ENCODE measurements at places on chromosomes 2 and 18.
A peak's percentile ranks its signal among the peaks of the same experiment; 100 is the strongest.

- DNase-seq, result no peak
These were observed 25.8 kb downstream of the PTPN18 start for GRCh38 chr2:130381619-130382018.

- no peak for DNase-seq
These were observed 144.2 kb downstream of the WDR7 start for GRCh38 chr18:56795381-56795780.

- DNase-seq, result no peak
These were observed 52.9 kb downstream of the ADI1 start for GRCh38 chr2:3466482-3466863.

- DNase-seq, result no peak
These were observed 44.3 kb upstream of the TMEM87B start for GRCh38 chr2:112010751-112011150.

- no peak for DNase-seq
These were observed 344.6 kb upstream of the CHAC2 start for GRCh38 chr2:53422979-53423378.

DNA sequence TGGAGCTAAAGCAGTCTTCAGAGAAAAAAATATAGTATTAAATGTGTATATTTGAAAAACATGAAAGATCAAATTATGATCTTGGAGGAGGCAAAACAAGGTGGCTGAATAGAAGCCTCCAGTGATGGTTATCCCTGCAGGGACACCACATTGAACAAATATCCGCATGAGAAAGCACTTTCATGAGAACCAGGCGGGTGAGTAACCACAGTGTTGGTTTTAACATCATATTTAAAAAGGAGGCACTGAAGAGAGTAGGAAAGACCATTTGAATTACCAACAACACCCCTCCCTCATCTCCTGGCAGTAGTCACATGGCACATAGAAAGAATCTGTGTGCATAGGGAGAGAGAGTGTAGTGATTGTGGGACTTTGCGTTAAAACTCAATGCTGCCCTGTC is 759.6 kb upstream of the NRXN1 start:
- DNase-seq, result no peak

DNA sequence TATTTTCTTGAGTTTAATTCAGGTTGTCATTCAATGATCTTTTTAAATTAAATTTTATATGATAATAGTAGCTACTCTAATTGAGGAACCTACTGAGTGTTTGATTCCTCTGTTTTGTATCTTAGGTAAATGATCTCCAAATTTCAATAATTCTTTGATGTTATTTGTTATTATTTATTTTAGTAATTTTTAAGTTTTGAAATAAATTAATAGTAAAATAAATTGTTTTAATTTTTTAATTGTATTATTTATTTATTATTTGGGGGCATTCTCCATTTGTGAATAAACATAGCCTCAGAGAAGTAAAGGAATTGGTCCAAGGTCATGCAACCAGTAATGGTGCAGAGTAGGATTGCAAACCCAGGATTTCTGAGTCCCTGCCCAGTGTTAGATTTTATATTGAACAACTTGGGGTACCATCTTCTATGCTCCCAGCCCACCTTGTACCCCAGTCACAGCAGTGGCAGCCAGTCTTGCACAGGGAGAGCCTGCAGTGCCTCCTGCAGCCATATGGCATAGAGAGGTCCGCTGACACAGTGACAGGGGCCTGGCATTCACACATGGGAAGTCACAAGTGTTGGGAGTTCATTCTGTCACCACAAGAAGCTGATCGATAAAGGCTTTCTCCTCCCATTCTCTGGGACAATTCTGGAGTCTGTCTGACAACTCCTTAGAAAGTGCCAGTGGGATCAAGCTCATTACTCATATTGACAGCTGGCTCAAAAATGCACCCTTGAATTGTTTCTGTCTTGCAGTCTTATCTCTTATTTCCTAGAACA is 110.0 kb upstream of the ETAA1 start:
- peak; percentile 73 for DNase-seq

- DNase-seq, result no peak
These were observed 50.1 kb upstream of the WDR75 start for GRCh38 chr2:189391201-189391600.

DNA sequence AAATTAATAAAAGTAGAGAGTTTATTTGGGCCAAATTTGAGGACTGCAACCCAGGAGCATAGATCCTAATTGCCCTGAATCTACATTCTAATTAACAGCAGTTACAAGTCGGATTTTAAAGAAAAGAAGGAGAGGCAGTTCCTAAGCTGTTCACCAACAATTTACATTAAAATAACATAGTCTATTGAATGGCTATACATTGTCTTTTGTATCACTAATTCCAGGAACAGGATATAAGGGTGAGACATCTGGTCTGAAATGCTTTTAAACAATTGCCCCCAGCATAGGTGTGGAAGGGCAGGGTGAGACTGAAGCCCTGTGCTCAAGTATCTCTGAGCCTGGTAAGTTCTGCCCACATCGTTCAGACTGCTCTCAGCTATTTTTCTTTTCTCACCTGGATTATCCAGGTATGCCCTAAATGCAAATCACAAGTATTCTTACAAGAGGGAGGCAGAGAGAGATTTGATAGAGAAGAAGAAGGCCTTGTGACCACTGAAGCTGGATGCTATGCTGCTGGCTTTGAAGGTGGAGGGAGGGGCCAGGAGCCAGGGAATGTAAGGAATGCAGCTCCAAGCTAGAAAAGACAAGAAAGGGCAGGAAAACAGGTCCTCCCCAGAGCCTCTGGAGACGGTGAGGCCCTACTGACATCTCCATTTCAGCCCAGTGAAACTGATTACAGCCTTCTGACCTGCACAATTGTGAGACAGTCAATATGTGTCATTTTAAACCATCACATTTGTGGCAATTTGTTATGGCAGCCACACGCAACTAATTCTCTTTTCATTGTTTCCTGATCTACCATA is 189.4 kb upstream of the ARL4C start:
- DNase-seq, result no peak

GRCh38 chr2:168518555-168519066 is 62.5 kb downstream of the CERS6 start:
- no peak for DNase-seq

DNA sequence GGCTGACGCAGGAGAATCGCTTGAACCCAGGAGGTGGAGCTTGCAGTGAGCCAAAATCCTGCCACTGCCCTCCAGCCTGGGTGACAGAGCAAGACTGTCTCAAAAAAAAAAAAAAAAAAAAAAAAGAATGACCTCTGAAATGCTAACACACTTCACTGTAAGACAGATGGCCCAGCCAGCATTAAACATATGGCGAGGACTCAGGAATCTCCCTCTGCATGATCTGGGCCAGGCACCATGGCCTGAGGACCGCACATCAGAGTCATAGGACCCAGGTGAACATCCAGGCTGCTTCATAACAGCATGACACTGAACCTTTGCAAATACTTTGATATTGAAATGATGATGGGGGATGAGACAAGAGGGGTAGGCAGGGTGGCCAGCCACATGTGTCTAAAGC is 56.1 kb upstream of the DNMT3A start:
- DNase-seq, result no peak

DNA sequence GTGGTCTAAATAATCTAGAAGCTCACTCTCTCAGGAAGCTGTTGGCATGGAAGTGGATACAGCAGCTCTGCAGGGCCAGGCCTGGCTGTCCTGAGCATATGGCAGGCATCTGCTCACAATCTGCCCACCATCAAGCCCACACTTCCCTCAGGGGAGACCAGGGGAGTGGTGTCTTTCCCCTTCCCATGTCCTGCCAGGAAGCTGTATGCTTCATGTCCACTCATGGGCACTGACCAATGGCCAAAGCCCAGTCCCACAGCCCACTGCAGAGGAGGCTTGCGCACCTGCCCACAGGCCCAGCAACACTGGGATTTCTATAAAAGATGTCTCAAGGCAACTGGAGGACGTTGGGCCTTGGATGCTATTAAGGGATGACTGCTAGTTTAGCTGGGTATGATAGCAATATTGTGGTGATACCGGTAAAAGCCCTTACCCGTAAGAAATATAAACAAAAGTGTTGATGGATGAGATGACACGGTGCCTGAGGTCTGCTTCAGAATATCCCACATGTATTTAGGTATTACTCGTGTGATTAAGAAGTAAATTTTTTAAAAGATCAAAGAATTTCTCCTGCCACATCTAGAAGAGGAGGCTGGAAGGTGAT is 106.7 kb upstream of the CTDP1 start:
- DNase-seq, result no peak

- DNase-seq, result peak; percentile 39
These were observed 123.1 kb downstream of the PRPF40A start for GRCh38 chr2:152594022-152594766.

- DNase-seq, result no peak
These were observed 216.6 kb downstream of the RTP5 start for GRCh38 chr2:242085941-242086621.

- peak; percentile 38 for DNase-seq
These were observed 84.9 kb downstream of the CMPK2 start for GRCh38 chr2:6780765-6781274.

DNA sequence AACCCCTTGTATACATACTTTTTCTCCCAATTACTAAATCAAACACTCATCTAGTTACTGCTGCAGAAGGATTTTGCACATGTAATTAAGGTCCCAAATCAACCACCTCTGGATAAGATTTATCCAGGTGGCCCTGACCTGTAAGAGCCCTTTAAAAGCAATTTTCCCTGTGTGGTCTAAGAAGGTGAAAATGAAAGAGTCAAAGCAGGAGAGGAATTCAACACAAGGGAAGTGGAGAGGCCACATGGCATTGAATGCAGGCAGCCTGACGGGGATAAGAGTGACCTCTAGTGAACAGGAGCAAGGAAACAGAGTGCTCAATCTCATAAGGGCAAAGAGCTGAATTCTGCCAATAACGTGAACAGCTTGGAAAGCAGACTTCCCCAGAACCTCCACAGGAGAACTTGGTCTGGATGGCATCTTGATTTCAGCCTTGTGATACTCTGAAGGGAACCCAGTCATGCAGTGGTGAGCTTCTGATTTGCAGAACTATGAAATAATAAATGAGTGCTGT is 27.2 kb downstream of the PPP3R1 start:
- no peak for DNase-seq

- peak; percentile 34 for DNase-seq
These were observed at the start of gene MATN3 for GRCh38 chr2:20012282-20013125. MATN3 (minus strand) TSS chr2:20012668; CDS start chr2:20012631, 37 bp downstream.

DNA sequence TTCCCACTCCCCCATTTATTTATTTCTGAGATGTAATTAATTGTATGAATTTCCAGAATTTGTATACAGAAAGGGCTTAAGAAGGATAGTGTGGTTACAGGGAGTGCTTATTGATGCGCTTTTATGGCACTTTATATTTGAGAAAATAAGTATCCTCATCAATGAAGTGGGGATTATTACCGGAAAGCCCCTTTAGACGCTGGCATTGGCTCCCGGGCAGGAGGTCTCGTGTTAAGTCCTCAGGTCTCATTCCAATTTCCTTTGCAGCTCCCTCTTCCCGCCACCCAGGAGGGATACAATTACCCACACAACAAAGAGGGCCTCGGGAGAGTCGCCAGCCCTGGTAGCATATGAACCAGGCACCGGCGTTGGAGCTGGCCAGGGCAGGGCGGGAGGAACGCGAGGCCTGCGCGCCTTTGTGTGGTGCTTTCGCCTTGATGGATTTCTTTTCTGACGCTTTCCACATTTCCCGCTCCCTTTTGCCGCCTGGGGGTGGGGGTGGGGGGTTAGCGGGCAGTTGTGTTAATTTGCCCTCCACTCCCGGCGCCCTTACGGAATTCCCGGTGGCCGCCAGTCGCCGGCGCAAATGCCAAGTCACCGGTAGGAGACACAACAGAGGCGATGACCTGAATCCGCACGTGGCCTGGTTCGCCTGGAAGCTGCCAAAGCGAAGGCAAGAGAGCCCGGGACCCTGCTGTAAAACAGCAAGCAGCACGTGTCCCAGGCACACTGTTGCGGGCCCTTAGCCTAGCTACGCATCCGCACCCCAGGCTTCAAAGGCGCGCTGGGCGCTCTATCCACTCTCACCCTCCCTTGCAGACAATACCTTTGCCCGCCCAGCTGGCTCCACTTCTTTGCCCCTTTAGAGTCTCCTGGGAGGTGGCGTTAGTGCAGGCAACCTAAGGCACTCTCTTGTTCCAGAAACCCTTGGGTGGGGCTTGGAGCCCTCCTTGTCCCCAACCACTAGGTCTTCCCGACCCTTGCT is 3.3 kb downstream of the GAD1 start:
- DNase-seq, result no peak

All from mucosa of gallbladder (tissue), 1 donor.